A673 (cell line): ENCODE measurements at places on chromosomes 5 and 9. TPM values are rescaled to one million over a fixed set of nuclear protein-coding genes. Genes with fewer than 3 reads are reported as not detected.

DNA sequence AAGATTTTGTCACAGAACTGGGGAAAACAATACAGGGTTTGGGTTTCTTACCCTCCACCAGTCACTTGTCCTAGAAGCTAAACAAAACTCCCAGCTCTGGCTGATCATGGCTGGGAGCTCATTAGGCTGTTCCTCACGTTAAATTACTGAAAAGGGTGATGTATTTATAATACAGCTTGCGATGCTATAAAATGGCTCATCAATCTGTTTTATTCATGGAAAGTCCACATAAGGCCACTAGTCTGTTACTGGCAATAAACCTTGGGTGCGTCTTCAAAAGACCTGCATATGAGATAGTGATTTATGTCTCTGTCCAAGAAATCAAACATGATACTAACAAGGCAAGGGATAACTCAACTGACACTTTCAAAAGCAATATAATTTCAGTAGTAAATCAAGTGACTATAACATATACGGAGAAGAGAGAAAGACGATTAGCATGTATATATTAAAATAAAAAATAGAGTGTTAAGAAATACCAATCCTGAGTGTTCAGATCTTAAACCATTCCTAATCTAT is 219.0 kb downstream of the BNC2 start:
- DNase-seq: no peak

GRCh38 chr5:122439645-122440044 is 127.6 kb downstream of the SNCAIP start:
- DNase-seq: no peak

F2RL2 gene
- total RNA-seq: 14.0 and 14.4 TPM in 2 replicates

DNA sequence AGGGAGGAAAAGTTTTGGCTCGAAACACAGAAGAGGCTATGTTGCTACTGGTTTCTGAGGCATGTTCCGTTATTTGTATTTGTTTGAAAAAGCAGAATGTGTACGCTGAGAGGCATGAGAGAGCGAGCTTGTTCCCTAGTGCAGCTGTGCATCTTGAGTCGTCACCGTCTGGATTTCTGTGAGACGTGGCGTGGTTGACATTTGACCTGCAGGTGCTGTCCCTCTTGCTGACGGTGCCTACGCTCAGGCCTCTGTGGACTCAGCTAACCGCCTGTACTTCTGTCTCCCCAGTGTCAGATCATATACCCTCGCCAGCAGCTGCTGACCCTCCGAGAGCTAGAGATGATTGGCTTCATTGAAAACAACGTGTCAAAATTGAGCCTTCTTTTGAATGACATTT is 21.5 kb downstream of the TRIP13 start:
- no peak for DNase-seq

- no peak for DNase-seq
These were observed 45.7 kb upstream of the GHR start for GRCh38 chr5:42377496-42377895.

GRCh38 chr9:114501796-114502682 is 3.2 kb downstream of the WHRN start:
- DNase-seq: peak; percentile 53

DNA sequence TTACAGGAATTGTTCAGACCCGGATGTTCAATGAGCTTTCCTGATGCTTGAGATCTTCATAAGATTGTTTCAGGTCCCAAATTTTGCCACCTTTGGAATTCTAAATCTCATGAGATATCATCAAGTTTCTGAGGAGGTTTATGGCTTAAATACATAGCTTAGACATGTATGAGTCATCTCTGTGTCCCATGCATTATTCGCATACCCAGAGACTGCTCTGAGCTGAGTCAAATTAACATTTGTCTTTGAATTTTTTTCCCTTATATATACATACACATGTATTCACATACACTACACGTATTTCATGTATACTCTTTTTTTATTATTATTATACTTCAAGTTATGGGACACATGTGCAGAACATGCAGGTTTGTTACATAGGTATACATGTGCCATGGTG is 744.6 kb downstream of the BRINP1 start:
- no peak for DNase-seq

ADAMTS2 gene
- total RNA-seq: 0.11 and 0.39 TPM in 2 replicates

- no peak for DNase-seq
These were observed 14.5 kb downstream of the BRD9 start for GRCh38 chr5:878125-878524.

FABP6 gene
- total RNA-seq: 0.52 and 0.83 TPM in 2 replicates

CLK4 gene
- total RNA-seq: 22.2 and 24.2 TPM in 2 replicates

DNA sequence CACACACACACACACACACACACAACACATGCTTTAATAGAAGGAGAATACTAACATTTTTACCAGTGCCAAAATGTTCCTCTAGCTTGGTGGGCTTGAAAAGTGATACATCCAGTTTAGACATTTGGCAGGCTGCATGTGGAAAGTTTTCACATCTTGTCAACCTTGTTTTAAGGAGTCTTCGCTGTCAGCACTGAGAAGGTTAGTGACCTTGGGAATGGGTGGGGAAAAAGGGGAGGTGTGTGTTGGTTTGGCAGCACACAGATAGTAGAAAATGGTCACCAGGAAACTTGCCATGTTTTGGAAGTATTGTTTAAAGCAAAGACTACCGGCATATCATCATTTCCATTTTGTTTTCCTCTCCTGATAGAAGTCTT is 346.5 kb upstream of the ADAMTSL1 start:
- no peak for DNase-seq
